ENCODE measurements at places on chromosomes 13 and 19.

GRCh38 chr13:30978981-30979956 lies 46.8 kb downstream of the TEX26 start:
- peak; percentile 7 for DNase-seq

- no peak for DNase-seq
Observed at GRCh38 chr13:113548778-113549621, 35.6 kb upstream of the TFDP1 start.

- no peak for DNase-seq
Observed at GRCh38 chr13:35729926-35730627, 253.6 kb upstream of the MAB21L1 start.

DNA sequence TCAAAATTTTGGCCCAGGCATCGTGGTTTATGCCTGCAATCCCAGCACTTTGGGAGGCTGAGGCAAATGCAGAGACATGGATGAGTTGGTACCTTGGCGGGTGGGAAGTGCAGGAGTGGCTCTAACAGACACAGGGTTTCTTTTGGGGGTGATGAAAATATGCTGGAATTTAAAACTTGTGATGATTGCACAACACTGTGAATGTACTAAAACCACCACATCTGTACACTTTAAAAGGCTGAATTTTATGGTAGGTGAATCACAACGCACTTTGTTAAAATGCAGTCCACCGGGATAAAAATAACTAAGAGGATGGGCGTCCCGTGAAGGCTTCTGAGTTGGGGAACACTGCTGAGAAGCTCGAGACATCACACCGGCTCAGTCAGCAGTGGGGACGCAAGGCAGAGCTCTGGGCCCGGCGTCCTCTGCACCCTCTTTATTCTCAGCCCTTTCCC lies 47.1 kb downstream of the MLLT1 start:
- no peak for DNase-seq

DNA sequence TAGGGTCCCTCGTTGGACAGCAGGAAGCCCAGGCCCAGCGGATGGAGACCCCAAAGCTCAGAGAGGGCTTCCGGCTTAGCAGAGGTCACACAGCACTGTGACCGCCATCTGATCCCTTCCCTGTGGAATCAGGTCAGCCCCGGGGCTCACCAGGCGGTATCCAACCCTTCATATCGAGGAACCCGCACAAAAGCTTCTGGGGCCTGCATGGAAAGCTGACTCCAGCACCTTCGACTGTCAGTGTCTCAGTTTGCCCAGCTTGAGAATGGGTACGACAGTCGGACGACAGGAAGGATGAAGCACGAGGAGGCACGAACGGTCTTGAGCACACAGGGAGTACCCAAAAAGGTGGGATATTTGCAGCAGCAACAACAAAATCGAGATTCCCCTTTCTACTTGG lies 2.6 kb downstream of the TLE5 start:
- DNase-seq, result no peak

- DNase-seq, result no peak
Observed at GRCh38 chr13:23856008-23856750, 33.0 kb downstream of the MIPEP start.

DNA sequence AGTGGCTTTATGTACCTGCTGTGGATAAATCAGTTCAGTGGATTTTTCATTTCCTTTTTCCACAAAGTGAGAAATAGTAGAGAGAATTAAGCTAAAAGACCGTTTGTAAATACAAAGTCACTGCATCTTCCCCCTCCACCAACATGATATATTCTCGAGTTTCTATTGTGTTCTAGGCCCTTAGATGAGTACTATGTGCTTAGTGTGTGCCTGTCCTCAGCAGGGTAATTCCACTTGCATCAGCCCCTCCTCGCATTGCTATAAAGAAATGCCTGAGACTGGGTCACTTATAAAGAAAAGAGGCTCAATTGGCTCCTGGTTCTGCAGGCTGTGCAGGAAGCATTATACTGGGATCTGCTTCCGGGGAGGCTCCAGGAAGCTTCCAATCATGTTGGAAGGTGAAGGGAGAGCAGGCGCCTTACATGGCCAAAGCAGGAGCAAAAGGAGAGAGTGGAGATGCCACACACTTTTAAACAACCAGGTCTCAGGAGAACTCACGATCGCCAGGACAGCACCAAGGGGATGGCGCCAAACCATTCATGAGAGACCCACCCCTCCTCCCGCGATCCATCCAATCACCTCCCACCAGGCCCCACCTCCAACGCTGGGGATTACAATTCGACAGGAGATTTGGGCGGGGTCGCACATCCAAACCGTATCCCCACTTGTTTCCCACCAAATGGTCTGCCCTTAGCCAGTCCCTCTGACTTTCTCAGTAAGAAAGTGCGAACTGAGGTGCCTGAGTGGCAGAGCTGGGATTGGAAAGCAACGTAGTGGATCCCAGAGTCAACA lies 102.3 kb upstream of the ABCC4 start:
- no peak for DNase-seq

DNA sequence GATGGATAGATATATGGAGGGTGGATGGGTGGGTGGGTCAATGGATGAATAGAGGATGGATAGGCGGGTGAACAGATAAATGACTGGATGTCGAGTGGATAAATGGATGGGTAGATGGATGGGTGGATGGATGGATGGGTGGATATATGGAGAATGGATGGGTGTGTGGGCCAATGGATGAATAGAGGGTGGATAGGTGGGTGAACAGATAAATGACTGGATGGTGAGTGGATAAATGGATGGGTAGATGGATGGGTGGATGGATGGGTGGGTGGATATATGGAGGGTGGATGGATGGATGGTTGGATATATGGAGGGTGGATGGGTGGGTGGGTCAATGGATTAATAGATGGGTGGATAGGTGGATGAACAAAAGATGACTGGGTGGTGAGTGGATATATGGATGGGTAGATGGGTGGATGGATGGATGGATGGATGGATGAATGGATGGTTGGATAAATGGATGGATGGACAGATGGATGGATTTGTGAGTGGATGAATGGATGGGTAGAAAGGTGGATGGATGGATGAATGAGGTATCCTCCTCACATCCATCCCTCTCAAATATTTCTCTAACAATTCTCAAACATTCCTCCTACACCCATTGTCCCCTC lies 21.0 kb downstream of the AXL start:
- no peak for DNase-seq

DNA sequence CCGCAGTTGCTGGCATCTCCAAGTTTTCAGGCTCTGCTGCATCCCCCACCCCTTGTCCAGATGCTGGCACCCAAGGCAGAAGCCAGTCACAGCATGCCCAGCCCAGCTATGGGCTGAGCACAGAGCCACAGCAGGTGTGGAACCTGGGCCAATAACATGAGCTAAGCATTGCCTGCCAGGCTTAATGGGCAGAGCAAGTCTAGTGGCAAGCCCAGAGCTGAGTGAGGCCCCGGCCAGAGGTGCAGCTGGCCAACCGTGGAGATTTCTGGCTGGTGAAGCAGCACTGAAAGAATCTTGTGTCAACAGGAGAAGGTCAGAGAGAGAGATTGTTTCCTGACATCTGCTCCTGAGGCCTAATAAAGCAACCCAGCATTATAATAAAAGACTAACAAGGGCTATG lies 111.0 kb downstream of the B3GLCT start:
- no peak for DNase-seq

DNA sequence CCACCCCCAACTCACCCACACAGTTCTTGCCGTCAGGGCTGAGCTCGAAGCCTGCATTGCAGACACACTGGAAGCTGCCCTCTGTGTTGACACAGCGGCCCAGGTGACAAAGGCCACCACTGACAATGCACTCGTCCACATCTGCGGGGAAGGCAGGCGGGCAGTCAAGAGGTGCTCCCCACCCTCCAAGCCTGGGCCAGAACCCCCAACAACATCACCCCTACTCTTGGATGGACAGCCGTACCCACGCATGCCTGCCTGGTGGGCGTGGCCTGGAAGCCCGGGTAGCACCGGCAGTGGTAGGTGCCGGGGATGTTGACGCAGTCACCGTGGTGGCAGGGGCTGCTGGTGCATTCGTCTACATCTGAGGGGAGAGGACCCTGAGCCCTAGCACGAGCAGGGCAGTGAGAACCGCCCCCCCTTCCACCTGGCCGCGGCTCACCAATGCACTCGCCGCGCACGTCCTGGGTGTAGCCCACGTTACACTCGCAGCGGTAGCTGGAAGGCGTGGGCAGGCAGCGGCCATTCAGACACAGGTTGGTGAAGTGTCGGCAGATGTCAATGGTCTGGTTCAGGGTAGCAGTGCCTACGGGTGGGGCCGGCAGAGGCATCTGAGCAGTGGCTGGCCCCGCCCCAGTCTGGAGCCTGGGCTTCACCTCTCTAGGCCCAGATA lies 13.3 kb downstream of the FBN3 start:
- DNase-seq, result no peak

DNA sequence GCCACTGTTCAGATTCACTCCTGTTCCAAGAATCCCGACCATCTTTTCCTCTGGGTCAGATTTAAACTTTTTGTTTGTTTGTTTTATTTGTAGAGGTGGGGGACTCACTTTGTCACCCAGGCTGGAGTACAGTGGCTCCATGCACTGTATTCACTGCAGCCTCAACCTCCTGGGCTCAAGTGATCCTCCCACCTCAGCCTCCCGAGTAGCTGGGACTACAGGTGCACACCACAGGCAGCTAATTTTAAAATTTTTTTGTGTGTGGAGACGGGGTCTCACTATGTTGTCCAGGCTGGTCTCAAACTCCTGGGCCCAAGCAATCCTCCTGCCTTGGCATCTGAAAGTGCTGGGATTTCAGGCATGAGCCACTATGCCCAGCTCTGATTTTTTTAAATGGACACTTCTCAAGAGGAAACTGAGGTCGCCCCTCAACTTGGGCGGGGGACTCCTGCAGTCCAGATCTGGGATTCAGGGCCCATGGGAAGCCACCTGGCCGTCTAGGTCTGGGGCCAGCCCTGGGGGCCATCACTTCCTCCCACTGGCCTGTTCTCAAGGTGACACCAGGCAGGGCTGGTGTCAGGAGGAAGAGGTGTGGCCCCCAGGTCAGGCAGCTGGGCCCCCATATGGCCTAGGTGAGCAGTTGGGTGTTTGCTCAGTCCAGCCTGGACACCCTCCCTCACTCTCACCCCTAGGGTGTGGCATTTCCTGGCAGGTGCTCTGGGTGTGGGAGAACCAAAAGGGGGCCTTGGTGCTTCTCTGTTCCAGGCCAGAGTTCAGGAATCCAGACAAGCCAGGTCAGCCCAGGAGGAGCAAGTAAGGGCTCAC lies 1.3 kb downstream of the B3GNT3 start:
- no peak for DNase-seq

- DNase-seq, result no peak
Observed at GRCh38 chr13:60893801-60894200, 496.8 kb downstream of the TDRD3 start.

- DNase-seq, result no peak
Observed at GRCh38 chr19:45145270-45146189, 15.3 kb downstream of the NKPD1 start.

- DNase-seq, result no peak
Observed at GRCh38 chr13:23450340-23451046, 17.0 kb upstream of the SACS start.

DNA sequence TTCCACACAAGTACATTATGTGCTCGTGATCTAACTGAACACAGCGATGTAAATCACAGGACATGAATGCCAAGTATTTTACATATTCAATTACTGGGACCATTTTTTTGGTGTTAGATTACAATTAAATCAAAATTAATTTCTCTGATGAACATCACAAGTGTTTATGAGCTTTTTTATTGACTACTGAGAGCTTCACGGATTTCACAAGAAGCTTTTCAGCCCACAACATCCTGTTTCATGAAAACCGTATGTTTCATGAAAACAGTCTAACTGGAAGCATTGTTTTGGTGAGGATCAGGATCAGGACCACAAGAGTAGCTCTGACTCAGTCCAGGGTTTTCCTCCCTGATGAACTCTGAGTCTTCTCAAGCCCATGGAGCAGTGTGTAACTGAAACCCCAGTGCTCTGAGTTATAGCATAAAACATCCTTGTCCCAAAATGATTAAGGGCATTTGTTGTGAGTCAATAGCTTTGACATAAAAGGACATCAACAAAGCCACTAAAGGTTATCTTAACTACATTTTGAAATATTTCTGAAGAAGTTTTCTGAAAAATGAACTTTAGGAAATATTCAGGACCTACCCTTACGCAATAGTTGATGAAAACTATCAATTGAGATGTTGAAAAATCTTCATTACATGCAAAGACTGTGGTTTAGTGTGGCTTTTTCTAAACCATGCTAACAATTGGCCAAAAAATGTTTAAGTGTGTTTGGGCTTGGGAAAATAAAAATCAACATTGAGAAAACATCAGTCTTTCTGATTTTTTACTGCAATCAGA lies 49.3 kb downstream of the UFM1 start:
- no peak for DNase-seq

GRCh38 chr13:29421118-29421517 lies 174.4 kb downstream of the SLC7A1 start:
- no peak for DNase-seq

GRCh38 chr19:39927524-39928356 lies 6.7 kb downstream of the FCGBP start:
- no peak for DNase-seq

Data from activated T-helper 1 cell treated with Interleukin-2 at 50 U/mL for 16 hours (primary cell).